ENCODE measurements at places on chromosomes 13 and 19.

GRCh38 chr13:45142440-45143345 is 22.4 kb downstream of the GTF2F2 start:
- DNase-seq = no peak

- no peak for DNase-seq
Measured at GRCh38 chr19:16542910-16543472, 754 bp upstream of the CHERP start.

DNA sequence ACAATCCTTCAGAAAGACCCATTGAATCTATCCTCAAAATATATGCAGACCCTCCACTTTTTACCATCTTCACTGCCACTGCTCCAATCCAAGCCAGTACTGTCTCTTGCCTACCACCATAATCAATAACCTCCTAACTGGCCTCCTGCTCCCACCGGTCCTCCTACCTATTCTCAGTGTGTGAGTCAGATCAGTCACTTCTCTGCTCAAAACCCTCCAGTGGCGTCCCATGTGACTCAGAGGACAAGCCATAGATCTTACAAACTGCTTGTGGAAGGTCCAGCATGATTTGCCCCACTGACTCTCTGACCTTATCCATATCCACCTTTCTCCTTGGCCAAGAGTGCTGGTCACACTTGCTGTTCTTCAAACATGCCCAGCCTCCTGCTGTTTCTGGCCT is 23.4 kb upstream of the MBNL2 start:
- DNase-seq = no peak

DNA sequence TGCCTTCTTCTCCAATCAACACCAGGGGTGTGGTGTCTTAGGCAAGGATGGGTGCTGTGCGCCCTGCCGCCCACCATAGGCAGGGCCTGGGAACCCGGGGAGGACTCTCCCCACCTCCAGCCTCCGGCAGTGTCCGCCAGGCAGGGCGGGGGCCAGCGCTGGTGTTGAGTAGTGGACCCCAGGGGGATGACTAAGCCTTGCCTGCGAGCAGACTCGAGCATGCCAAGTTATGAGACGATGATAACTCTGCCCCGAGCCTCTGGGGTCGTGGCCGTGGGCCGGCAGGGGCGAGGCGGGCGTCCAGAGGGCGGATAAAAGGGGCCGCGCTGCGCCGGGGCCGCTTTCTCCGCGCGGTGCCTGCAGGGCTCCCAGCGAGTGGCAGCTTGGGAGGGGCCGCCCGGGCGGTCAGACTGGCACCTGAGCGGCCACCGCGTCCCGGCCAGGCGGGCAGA is at the start of gene MEDAG:
TSS of gene MEDAG (plus strand) at position 340 of the 452 bp plus-strand sequence. CDS start 245 bp downstream, outside the sequence.
- peak; percentile 76 for DNase-seq

- no peak for DNase-seq
Measured at GRCh38 chr13:46874006-46874405, 22.8 kb downstream of the HTR2A start.

GRCh38 chr13:98142380-98143156 is at the start of gene FARP1:
FARP1 (plus strand) TSS chr13:98143094; CDS start chr13:98213243, 70,149 bp downstream.
- peak; percentile 41 for DNase-seq

DNA sequence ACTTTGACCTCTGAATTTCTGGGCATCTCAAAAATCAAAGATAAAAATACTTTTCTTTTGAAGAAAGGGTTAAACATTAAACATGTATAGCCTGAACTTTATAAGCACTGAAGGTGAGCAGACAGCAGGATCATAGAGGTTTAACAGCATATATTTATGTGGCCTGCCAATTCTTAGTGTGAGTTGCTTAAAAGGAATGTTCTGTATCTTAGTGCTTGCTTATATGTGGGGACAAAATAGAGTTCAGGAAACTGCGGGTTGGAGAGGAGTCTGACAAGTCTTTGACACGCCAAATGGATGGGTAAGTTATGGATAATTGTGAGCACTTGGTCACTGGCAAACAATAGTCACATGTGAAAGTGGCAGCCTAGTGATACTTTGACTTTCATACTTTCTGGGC is 1419.4 kb upstream of the SPRY2 start:
- DNase-seq = no peak

DNA sequence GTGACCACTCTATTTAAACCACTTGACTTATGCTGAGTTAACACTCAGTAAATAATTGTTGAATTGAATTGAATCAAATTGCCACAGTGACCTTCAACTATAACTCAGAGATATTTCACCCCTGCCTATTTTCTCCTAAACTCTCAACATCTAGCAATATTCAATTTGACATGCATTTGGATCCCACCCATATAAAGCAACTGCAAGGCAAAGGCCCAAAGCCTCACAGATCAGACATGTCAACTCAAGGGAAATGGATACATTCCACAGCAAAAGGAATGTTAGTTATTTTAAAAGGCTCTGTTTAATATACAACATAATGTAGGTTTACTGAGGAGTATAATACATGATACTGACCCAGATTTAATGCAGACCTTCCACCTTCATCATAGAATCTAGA is 107.4 kb downstream of the KCTD12 start:
- peak; percentile 4 for DNase-seq
